ENCODE measurements at places on chromosomes 16 and 17. TPM values are rescaled to one million over a fixed set of nuclear protein-coding genes. Genes with fewer than 3 reads are reported as not detected.
A peak's percentile ranks its signal among the peaks of the same experiment; 100 is the strongest.

The ZSCAN32 gene
- total RNA-seq, result 9.5 TPM

DNA sequence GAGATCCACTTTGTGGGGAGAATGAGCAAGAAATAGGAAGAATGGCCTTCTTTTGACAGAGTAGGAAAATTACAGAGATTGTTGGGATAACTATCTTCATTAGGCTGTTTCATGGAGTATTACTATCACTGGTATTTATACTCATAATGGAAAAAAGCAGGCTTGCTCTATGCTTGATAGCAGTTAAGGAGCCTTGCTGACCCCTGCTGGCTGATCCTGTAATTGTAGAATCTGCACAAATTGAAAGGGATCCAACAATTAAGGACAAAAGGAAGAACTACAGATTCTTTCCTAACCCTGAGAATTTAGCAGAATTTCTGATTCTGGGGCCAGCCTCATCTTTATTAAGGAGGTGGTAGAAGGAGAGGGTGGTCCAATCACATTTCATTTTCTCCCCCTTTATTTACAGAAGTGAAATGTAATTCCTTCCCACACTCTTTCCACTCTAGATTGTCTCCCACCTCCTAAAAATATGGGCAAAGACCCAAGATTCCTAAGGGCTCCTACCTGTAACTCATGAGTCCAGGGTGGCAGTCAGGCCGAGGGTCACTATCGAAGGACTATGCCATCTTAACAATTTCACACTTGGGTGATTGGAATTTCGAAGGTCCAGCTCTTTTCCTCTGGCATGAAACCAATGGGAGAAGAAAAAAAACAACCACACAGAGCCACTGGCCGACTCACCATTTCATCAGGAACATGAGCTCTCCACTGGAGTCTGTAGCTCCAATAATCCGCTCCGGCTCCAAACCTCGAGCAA is 26.3 kb downstream of the NFE2L1 start:
- DNase-seq, result peak; percentile 58

The ST6GALNAC1 gene
- total RNA-seq, result 3.6 TPM

DNA sequence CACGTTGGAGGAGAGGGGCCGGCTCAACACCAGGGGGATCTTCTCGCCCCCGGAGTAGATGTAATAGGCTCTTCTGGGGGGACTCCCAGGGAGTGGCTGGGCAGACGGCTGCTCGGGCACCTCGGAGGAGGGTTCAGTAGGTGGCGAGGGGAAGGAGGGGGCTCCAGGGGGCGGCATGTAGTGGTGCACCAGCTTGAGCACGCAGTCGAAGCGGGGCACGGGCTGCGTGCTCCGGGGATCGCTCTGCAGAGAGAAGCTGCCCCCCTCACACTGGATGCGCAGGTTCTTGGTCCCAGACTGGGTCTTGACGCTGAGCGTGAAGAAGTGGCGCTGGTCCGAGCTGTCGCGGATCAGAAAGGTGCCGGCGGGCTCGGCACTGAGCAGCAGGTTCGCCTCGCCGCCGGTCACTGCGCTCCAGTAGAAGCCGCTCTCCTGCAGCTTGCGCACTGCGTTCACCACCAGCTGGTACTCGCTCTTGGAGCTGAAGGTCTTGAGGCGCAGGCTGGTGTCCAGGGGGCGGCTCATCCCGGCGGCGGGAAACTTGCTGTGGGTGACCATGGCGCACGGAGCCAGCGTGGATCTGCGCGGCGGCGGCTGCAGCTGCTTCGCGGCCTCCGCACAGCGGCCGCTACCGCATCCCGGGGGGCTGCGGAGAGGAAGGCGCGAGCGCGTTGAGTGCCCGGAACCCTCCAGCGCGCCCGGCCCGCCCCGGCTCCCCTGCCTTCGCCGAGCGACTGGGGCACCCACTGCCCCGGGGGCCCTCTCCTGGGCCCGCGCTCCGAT is 1.1 kb downstream of the SOCS3 start:
- no peak for DNase-seq

- peak; percentile 51 for DNase-seq
Measured at GRCh38 chr17:77883213-77883650, 75.3 kb upstream of the TNRC6C start.

DNA sequence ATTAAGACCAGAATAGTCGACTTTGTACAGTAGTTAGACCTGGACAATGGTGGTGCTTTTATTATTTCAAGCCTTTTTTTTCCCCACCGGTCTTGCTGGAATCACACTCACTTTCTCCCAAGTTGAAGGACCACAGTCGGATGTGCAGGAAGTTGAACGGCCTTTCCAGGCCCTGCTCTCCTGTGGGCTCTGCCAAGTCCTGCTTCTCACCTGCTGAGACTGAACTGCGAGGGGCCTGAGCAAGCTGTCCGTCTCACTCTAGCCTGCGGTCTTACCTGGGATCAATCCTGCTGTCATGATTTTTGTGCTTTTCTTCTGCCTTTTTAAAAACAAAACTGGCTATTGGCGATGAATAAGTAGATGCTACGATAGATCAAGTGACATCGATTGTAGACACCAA is 1.3 kb downstream of the TLCD3A start:
- no peak for DNase-seq

DNA sequence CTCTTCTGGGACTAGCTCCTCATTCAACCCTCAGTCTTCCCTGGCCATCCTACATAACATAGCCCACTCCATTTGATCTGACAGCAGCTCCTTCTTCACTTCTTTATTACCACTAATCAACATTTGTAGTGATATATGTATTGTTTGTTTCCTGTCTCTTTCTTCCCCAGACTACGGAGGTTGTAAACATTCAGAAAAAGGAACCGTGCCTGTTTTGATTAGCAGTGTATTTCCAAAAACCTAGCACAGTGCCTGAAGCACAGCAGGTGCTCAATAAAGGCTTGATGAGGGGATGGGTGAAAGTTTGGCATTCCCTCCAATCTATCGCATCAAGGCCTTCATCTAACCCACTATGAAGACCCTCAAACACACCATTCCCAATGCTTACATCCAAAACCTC is 150.8 kb downstream of the XYLT1 start:
- no peak for DNase-seq

GRCh38 chr16:50279504-50279865 is 13.1 kb downstream of the ADCY7 start:
- DNase-seq, result no peak

The IRX3 gene
- 1.2 TPM for total RNA-seq

The PSME3IP1 gene
- 48.7 TPM for total RNA-seq

The C17orf100 gene
- total RNA-seq, result 0.77 TPM

- no peak for DNase-seq
Measured at GRCh38 chr17:35749560-35750412, 3.3 kb downstream of the GAS2L2 start.

- no peak for DNase-seq
Measured at GRCh38 chr16:84354306-84354705, 14.0 kb upstream of the ATP2C2 start.

GRCh38 chr17:80981062-80981902 is 10.4 kb upstream of the CHMP6 start:
- DNase-seq, result no peak

DNA sequence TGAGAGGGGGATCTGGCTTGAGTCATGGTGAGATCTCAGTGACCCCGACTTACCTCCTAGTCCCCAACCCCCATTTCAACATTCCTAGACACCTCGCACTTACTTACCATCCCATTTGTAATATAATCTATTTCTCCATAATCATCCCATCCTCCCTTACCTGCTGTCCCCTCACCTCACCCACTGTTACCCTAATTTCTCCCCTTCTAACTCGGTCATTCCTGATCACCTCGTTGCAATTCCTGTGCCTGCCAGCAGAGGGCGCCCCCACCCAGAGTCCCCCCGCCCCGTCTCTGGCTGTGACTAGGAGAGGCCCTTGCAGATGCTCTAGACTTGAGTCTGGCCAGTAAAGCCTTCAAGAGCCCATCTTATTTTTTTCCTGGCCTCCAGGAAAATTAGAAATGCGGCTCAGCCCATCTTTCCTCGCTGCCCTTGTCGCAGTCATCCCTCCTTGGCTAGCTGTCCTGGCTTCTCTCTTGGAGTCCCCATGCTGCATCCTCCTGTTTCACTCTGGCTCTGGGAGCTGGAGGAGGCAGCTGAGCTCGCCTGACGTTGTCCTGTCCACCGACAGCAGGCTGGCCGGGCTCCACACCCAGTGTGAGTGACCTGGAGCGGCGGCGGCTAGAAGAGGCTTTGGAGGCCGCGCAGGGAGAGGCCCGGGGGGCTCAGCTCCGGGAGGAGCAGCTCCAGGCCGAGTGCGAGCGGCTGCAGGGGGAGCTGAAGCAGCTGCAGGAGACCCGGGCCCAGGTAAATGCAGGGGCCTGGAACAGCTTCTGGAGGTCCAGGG is 5.0 kb downstream of the TBKBP1 start:
- peak; percentile 78 for DNase-seq

- DNase-seq, result no peak
Measured at GRCh38 chr16:50455288-50455845, 86.6 kb upstream of the BRD7 start.

GRCh38 chr16:20920799-20921198 is 20.2 kb downstream of the LYRM1 start:
- no peak for DNase-seq

DNA sequence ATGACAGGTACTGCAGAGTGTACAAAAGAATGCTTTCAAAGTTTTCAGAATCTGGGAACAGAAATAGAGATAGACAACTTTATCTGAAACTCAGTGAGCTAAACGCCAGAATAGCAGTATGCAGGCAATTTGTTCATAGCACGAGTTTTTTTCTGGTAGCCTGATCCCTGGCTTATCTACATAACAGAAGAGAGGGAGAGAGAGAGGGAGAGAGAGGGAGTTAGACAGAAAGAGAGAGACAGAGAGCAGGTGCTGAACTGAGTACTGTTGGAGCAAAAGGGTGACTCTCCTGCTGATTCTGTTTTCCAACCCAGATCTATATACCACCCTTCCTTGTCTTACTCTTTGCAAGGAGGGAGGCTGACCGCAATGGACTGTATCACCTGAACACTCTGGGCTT is 388.0 kb upstream of the CA10 start:
- DNase-seq, result no peak
